ENCODE measurements at places on chromosomes 6 and 20.

DNA sequence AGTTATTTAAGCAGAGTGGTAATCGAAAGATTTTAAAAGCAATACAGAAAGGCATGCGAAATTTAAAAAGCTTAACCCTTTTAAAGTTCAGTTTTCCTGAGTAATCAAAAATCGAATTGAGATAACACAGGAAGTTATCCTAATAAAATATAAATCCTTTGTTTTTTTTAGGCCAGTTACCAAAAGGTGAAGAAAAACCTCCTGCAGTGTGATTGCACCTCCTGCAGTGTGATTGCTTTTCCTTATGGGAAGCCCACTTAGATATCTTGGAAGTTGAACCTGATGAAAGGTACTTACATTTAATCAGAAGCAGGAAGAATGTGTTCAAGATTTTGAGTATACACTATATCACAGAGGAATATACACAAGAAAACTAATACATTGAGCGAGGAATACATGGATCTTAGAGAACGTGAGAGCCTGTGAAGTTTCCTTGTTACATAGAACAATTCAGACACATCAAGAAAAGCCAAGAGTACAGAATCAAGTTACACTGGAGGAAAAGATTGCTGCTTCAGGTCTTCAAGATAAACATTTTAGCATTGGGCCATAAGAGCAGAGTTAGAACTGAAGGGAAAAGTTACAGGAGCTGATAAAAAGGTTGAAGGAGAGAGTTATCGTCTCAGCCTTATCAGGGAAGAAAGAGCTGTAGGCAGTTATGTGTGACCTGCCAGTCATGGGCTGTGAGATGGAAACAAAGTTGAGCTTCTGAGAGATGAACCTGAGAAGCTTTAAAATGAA lies 7.7 kb upstream of the TMEM181 start:
- no peak for DNase-seq

GRCh38 chr6:11639376-11640235 lies 102.1 kb downstream of the TMEM170B start:
- no peak for DNase-seq

DNA sequence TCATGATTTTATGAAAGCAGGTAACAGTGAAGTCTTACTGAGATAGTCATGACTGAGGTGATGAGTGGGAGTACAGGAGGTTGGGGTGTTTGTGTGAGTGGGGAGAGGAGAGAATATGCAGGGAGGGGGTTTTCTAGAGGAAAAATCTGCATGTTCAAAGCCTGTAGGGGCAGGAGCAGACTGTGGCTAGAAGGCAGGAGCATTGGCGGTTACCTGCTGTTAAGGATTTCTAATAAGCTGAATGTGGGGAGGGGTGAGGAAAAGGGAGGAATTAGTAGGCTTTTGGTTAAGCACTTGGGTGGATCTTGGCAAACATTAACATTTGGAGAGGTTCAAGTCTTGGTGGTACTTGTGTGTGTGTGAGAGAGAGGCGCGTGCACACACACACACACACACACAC lies 70.8 kb downstream of the EYA4 start:
- no peak for DNase-seq

- DNase-seq = no peak
Observed at GRCh38 chr6:127878115-127878514, 22.7 kb downstream of the THEMIS start.

GRCh38 chr20:5670874-5671273 lies 79.3 kb upstream of the SHLD1 start:
- no peak for DNase-seq

Data from H1 (cell line).